ENCODE measurements at places on chromosomes 6 and 20.

DNA sequence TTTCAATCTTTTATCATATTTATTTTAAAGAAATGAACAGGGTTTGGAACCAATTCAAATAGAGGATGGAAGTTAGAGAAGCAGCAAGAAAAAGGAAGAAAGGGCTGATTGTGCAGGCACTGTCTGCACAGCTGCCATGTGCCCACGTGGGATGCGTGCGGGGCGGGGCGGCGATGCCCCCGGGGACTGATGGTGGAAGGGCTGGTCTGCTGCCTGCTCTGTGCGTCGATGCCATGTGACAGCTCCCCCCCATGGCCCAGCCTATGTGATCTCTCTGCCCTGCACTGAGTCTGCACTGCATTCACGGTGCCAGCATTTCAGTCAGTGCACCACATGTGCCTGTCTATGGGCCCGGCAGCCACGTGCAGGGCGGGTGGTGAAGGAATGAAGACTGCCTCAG is 96.4 kb downstream of the IRF4 start:
- DNase-seq, result no peak

DNA sequence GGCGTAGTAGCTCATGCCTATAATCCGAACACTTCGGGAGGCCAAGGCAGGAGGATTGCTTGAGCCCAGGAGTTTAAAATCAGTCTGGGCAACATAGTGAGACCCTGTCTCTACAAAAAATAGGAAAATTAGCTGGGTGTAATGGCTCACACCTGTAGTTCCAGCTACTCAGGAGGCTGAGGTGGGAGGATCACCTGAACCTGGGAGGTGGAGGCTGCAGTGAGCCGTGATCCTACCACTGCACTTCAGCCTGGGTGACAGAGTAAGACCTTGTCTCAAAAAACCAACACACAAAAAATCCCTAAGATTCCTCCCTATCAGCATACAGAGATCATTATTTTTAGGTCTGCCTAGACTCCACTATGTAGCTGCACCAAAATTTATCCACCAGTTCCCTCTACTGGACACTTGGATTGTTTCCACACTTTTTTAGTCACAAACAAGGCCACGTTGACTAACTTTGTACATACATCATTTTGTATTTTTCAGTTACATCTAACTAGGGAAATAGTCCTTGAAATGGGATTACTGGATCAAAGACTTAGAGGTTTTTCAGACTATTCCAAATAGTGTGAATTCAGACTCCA is 3.6 kb upstream of the PHF1 start:
- DNase-seq, result no peak

DNA sequence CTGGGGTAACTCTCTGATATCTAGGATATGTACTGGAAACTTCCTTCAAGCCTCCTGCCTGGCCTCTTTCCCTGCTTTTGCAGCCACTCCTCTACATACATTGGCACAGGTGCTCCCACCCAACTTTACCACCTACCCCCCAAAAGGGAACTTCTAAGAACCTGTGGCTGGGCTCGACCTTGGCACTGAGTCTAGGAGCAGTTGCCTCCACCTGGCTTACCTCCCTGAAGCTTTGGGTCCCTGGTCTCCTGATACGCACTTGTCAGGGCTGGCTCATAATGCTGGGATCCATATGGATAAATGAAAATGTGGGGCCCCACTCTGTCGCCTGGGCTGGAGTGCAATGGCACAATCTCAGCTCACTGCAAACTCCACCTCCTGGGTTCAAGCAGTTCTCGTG is 56.2 kb downstream of the SSR1 start:
- no peak for DNase-seq

DNA sequence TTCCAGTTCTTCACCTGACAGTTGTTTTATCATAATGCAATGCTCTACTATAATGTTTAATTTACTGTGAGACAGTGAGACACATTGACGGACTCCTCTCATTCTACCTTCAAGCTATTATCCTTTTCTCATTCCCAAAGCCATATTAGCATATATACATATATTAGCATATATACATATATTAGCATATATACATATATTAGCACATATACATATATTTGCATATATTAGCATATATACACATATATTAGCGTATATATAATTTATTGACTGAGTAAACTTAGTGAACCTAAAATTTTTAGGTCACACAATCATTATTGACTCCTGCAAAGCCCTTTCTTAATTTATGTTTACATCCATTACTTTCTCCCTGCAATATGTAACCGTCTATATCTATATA is 555.0 kb upstream of the ADGRB3 start:
- DNase-seq, result no peak

- no peak for DNase-seq
Measured at GRCh38 chr6:165701005-165701404, 38.0 kb upstream of the PDE10A start.

- no peak for DNase-seq
Measured at GRCh38 chr6:9044426-9044825, 609.1 kb upstream of the SLC35B3 start.

DNA sequence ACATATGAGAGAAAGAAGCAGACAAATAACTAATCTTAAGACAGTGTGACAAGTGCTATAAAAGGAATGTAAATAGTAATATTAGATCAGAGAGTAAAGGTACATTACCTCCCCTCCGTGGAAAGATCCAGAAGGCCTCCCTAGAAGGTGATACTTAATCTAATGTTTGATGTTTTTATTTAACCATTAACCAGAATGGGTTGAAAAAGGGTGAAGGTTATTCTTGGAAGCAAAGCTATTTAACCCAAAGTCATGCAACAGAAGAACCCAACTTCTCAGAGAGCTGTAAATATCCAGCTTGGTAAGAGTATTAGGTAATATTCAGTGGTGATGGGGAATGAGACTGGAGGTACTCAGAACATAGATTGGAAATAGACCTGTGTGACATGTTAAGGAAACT is 68.0 kb upstream of the HIVEP1 start:
- no peak for DNase-seq

DNA sequence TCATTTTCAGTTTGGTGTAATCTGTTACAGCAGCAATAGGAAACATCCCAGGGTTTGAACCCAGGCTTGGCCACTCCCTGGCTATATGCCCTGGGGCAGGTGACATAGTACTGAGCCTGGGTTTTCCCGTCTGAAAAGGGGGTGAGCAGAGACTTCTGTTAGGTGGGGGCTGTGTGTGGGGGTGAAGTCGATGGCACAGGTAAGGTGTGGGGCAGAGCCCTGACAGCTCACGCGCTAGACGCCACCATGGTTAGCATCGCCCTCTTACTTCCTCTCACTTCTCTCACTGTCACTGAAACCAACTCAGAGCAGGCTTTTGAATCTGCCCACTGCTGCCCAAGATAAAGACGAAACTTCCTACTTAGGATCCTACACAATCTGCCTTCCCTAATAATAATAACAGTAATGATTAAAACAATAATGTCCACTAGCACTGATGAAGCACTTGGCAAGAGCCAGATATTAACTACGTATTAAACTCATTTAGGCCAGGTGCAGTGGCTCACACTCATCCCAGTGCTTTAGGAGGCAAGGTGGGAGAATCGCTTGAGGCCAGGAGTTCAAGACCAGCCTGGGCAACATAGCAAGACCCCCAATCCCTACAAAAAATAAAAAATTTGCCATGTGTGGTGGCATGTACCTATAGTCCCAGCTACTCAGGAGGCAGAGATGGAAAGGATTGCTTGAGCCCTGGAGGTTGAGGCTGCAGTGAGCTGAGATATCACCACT is 117.9 kb upstream of the PTPN1 start:
- no peak for DNase-seq
